Right lung (tissue), 10 donors: ENCODE measurements at places on chromosomes 2 and 18. TPM values are rescaled to one million over a fixed set of nuclear protein-coding genes. Genes with fewer than 3 reads are reported as not detected.

GRCh38 chr2:151051574-151052220 lies 210.0 kb downstream of the RBM43 start:
- no peak for DNase-seq

GRCh38 chr2:224078656-224079055 lies 39.6 kb upstream of the SERPINE2 start:
- DNase-seq = no peak

DNA sequence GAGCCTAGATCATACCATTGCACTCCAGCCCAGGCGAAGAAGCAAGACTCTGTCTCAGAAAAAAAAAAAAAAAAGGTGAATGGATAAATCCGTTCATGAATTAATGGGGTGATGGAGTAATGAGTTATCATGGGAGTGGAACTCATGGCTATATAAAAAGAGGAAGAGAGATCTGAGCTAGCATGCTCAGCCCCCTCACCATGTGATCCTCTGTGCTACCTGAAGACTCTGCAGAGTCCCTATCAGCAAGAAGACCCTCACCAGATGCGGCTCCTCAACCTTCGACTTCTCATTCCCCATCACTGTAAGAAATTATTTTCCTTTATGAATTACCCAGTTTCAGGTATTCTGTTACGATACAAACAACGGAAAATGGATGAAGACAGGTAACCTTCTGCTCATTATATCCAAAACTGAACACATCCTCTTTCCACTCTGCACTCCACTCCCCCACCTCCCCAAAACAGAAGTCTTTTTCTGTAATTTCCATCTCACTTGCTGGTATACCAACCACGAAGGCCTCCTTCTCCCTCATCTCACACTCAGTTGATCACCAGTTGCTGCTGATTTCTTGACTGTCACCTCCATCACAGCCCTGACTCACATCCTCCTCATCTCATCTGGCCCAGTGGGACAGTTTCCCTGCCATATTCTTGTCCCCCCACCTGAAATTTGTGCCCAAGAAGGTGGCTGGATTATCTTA lies 8.8 kb downstream of the RETREG2 start:
- no peak for DNase-seq

The PRSS56 gene
- polyA plus RNA-seq = not detected

The CCDC85A gene
- 1.3 TPM for polyA plus RNA-seq

DNA sequence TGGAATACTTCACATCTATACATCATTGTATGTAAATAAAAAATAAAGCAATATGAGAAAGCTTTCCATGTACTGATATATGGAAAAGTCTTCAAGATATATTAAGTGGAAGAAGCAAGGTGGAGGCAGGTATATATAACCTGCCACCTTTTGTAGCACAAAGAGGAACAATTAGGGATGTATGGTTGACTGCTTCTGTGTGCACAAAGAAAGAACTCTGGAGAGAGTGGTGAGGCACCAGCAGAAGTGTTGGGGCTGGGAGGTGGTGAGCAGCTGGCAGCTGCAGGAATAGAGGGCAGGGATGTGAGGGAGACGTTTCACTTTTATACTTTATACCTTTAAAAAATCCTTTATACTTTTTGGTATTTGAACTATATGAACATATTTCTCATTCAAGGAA lies 26.1 kb downstream of the KIF5C start:
- no peak for DNase-seq

DNA sequence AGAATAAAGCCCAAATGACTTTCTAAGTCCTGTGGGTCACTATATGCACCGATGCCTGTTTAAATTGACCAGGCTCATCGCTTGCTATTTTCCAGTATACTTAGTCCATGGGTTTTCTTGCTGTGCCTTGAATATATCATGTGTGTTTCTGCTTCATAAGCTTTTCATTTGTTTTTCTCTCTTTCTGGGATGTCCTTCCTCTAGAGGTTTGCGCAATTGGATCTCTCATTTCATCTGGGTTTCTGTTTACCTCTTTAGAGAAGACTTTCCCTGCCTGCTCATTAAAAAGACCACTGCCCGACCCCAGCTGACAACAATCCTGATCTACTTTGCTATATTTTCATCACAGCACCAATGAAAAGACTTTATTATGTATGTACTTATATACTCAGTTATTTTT lies 150.9 kb upstream of the CYRIA start:
- DNase-seq = no peak

DNA sequence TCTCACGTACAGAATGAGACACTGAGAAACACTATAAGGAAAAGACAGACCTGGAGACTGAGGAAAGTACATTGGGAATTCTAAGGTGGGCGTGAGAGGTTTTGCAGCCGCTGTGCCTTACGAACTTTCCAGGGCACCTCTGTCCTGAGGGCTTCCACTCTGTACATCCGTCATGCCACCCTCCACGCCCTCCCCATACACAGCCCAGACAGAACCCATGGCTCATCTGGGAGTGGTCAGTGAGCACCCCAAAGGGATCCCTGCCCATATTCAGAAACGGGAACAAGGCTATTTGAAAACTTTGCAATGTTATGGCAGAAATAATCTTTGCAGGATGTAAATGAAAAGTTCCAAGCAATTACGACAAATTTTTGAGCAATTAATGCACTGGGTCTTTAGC lies 95.4 kb upstream of the ZNF532 start:
- DNase-seq = no peak

DNA sequence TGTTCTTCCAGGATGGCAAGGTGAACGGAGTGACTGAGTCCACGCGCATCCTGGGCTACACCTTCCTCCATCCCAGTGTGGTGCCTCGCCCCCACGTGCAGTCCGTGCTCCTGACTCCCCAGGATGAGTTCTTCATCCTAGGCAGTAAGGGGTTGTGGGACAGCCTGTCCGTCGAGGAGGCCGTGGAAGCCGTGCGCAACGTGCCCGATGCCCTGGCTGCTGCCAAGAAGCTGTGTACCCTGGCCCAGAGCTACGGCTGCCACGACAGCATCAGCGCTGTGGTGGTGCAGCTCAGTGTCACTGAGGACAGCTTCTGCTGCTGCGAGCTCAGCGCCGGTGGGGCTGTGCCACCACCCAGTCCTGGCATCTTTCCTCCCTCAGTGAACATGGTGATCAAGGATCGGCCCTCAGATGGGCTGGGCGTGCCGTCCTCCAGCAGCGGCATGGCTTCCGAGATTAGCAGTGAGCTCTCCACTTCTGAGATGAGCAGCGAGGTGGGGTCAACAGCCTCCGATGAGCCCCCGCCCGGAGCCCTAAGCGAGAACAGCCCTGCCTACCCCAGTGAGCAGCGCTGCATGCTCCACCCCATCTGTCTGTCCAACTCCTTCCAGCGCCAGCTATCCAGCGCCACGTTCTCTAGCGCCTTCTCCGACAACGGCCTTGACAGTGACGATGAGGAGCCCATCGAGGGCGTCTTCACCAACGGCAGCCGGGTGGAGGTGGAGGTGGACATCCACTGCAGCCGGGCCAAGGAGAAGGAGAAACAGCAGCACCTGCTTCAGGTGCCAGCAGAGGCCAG lies 263.1 kb downstream of the PHLPP1 start:
- no peak for DNase-seq

The AQP12A gene
- not detected for polyA plus RNA-seq

- no peak for DNase-seq
Observed at GRCh38 chr2:190646780-190647522, 1.9 kb upstream of the NAB1 start.

GRCh38 chr2:62309465-62310091 lies 113.7 kb downstream of the B3GNT2 start:
- no peak for DNase-seq

The ANKRD36 gene
- polyA plus RNA-seq = 35.0 TPM

GRCh38 chr18:67417864-67418523 lies 98.5 kb downstream of the DSEL start:
- DNase-seq = no peak

DNA sequence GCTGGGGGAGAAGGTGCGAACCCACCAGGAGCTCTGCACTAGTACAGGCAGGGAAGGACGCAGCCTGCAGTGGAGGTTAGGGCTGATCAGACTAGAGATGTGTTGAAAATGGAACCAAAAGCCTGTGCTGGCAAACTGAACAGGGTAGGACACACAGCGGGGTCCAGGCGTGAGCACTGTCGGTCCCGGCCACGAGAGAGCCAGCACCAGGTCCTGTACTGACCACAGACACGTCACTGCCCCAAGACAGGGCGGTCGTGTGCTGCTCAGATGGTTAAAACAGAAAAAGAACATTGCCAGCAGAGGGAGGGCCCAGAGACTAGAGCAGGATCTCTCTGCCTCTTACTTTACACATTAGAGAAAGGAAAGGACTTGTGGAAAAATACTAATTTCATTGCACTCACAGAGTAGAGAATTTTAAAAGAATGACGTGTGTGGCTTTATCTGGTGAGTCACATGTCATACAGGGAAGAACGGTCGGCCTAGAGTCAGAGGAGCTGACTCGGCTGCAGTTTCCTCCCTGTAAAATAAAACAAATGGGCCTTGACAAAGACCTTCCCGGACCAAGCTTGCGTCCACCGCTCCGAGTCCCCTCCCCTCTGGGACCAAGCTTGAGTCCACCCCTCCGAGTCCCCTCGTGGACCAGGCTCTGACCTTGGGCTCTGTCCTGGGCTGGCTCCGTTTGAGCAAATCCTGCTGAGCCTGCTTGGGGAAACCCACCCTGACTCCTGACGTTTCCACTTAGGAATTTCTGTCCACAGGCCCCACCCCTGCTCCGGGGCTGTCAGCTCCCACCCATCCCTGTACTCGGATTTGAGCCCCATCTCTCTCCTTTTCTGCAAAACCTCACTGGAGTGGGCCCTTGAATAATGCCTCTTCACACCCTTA lies 16.7 kb upstream of the ADI1 start:
- DNase-seq = peak; percentile 64

DNA sequence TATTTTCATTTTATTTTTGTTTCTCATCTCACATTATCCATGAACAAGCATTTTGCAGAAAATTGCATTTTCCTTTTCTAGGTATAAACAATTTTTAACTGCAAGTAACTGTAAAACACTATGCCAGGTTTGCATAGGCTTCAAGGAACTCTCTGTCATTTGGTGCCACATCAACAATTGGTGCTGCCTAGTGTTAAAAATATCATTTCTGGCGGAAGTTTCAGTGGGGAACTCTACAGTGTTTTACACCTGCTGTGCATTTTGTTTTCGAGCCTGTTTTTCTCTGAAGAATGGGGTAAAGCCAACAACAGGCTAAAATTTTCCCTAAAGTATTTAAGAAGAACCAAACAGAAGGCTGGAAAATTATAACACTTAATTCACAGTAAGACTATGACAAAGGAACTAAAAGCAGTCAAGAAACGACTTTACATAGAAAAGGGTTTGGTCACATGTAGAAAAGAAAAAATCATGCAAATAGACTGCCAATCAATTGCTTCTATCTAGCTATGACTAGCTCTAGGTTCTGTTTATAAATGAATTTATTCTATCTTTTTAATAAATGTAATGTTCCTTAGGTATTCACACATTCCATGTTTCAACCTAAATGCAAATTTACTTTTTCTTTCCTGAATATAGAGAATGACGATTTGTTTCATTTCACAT lies 21.4 kb upstream of the FRZB start:
- DNase-seq = no peak

DNA sequence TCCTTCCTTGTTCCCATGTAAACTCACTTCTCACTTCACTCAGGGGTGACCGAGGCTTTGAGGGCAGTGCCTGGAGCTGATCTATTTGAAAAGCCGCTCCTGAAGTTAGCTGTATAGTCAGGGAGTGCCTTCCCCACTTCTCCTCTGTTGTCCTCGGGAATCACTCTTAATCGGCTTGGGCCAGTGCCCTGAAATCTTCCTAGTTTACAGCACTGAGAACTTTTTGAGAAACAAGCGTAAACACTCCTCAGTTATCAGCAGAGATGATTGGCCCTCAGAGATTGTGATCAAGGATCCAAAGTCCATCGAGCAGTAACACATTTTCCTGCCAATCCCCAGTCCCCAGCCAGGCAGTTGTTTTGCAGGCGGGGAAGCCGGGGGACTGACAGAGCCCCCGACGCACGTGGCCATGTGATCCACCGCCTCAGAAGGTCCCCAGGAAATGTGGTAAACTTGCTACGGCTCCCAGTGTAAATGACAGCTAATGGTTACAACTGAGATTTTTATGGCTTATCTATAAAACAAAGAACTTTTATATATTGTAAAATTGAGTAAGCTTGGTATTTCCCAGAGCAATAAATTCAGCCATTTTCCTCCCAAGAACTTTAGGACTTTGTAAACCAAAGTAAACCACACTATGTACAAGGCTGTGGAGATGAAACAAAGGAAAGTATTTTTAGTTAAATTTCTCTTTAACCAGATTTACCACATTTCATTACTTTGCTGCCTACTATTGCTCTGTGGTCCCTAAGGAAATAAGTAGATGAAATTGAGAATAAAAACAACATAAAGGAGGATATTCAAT lies 53.5 kb downstream of the C18orf63 start:
- no peak for DNase-seq

DNA sequence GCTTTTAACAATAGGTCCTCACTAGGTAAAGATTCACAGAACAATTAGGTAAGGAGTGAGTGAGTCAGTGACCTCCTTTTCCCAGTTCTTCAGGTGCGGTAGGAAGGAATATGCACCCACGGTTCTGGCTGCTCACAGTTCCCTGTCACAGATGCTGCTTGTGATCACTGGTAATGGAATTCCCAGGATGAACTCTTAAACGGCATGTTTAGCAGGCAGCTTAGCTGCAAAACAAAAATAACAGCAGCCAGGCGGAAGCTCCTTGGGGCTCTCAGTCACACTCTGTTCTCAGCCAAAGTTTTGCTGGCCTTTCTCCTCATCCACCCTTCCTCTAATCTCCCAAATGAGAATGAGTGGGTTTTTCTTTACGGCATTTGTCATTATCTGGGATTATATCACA lies 274.5 kb downstream of the MYT1L start:
- DNase-seq = no peak

DNA sequence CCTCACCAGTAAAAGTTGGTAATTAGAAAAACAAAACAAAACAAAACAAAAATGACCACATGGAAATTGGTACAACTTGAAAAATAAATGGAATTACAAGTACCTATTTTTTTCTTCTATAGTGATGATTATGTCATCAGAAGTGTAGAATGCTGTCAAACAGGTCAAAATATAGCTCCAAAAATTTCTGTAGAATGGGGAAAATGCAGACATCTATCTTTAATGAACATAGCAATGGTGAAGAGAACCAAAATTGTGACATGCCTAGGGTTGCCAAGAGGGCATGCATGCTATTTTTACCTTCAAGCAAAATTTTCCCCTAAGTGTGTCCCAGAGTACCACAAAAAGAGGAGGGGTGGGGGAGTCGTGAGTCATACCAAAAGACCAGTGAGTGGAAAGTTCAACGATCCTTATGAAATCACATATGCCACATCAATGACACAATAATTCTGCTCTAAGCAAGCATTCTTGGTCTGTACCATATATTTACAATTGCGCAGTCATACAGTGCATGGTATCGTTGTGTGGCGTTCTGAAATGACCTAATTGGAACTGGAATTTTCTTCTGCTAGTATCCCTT lies 1436.4 kb downstream of the SUCLG1 start:
- no peak for DNase-seq

The CAPN14 gene
- polyA plus RNA-seq = 0.27 TPM
